ENCODE measurements at places on chromosomes 5 and 9. TPM values are rescaled to one million over a fixed set of nuclear protein-coding genes. Genes with fewer than 3 reads are reported as not detected.

The TRIM14 gene
- 2.3 TPM for total RNA-seq

The PCDHAC1 gene
- 0.10 TPM for total RNA-seq

The LECT2 gene
- not detected for total RNA-seq

The MTAP gene
- 37.9 TPM for total RNA-seq

The MAMDC4 gene
- 0.98 TPM for total RNA-seq

The SPINK4 gene
- not detected for total RNA-seq

The CHD1 gene
- 77.0 TPM for total RNA-seq

The SPARC gene
- total RNA-seq = 1,259 TPM

The SPATA31C1 gene
- not detected for total RNA-seq

The SPATA6L gene
- 3.1 TPM for total RNA-seq

The SPOUT1 gene
- 21.6 TPM for total RNA-seq

The C5orf22 gene
- total RNA-seq = 25.5 TPM

The NR6A1 gene
- 1.1 TPM for total RNA-seq

The IL9 gene
- total RNA-seq = not detected
